ENCODE measurements at places on chromosomes 6 and 20.
A peak's percentile ranks its signal among the peaks of the same experiment; 100 is the strongest.

DNA sequence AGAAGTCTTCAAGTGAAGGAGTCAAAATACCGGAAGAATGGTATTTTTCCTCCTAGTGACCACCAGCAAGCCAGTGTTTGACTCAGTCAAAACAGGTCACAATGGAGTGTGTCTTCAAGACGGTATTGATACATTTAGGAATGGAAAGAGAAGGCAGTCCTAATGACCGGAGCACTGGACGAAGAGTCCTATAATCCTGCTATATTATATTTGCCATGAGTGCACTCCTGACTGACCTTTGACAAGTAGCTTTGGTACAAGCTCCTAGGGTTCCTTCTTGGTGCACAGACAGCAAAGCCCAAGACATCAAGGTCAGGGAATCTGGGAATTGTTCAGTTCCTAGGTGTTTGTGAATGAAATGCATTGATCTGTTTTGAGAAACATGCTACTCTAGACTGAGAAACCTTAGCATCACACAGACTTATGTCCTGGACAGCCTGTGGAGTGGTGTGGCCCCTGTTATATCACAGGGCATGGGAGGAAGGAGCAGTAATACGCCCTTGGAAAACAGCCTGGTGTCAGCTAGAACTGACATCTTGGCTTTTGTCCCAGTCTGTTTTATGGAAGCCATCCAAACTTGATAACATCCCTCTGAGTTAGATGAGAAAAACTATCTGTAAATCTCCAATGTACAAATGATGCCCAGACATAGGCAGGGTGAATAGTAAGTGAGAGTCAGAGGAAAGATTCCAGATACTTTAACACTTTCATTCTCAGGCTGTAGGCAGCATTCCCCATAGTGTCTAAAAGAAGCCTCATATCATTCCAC, 18.5 kb downstream of the NOX3 start:
- H3K4me3 ChIP-seq, result no peak overlapping the region

GRCh38 chr20:35947489-35947888, 6.8 kb downstream of the SCAND1 start:
- DNase-seq, result no peak
- H3K4me3 ChIP-seq, result no peak overlapping the region
- H3K27ac ChIP-seq, result no peak overlapping the region
- H3K4me1 ChIP-seq, result peaks cover 3% of the 10 kb centered on the region

- peaks cover 2% of the 10 kb centered on the region for H3K36me3 ChIP-seq
- H3K4me1 ChIP-seq, result peaks cover 6% of the 10 kb centered on the region
- H3K27ac ChIP-seq, result no peak overlapping the region
- no peak overlapping the region for H3K4me3 ChIP-seq
These were observed 30.7 kb downstream of the PAK5 start for GRCh38 chr20:9808166-9808565.

- no peaks in the 10 kb centered on the region for H3K4me1 ChIP-seq
- H3K27me3 ChIP-seq, result peaks cover 40% of the 10 kb centered on the region
- H3K27ac ChIP-seq, result peak overlapping the region; percentile 78
- no peak for DNase-seq
- no peaks in the 10 kb centered on the region for H3K36me3 ChIP-seq
These were observed 47.1 kb upstream of the ENTPD6 start for GRCh38 chr20:25148181-25148981.
